ENCODE measurements at places on chromosomes 11 and 22. TPM values are rescaled to one million over a fixed set of nuclear protein-coding genes. Genes with fewer than 3 reads are reported as not detected.

Gene PGGHG
- polyA plus RNA-seq = 25.1 TPM

Gene FAM180B
- polyA plus RNA-seq = 0.40 TPM

Gene MFRP
- polyA plus RNA-seq = not detected

Gene NXPE4
- 0.11 TPM for polyA plus RNA-seq

All from left renal pelvis (tissue), 4 donors.